ENCODE measurements at places on chromosomes 4 and X.
A peak's percentile ranks its signal among the peaks of the same experiment; 100 is the strongest.

- no peak for DNase-seq
Measured at GRCh38 chr4:26837993-26838842, 22.4 kb upstream of the STIM2 start.

DNA sequence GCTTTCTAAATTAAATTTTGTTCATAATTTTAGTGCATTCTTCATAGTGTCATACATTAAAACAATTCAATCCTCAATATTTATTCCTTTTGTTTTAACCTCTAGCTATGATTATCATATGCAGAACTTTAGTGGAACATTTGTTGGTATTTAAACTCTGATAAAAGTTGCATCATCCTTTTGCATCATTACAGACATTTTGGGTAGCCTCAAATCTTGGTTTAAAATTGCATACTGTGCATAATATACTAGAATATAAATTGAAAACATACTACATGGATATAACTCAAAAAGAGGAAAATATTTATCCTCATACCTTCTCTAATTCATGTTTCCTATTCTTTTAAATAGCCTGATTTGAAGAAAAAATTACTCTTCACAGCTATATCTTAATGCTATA is 97.3 kb upstream of the NAP1L5 start:
- DNase-seq, result no peak

DNA sequence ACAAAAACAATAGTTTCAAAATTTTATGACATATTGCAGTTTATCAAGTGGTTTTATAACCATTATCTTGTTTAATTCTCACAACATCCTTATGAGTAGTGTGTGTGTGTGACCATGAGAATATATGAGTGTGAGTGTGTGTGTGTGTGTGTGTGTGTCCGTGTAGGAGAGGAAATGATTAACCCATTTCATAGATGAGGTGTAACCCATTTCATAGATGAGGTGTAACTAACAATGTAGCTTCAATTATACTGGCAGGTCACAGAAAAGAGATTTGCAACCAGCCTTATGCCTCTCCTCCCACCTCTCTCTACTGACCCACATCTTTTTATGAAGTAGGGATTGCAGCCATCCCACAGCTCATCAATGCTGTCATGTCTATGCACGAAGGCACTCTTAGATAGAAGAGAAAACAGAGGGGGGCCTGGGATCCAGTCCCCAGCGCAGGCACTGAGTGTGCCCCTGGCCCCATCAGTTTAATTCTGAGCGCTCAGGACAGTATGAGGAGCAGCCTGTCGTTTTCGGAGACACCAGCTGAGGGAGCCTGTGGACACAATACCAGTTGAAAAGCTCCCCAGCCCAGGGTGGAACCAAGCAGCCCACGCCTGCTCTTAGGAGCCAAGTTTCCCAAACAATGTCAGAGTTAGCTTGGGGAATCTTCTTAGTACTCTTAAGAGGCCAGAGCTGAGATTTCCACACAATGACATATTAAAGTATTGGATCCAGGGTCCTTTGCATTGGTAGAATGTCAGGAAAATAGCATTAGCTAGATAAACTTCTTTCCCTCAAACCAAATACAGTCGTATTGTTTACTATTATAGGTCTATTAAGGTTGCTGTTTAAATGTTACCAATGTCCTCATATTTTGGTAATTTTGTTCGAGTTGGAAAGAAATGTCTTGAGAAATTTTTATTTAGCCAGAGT is 88.6 kb downstream of the PALLD start:
- peak; percentile 93 for DNase-seq

DNA sequence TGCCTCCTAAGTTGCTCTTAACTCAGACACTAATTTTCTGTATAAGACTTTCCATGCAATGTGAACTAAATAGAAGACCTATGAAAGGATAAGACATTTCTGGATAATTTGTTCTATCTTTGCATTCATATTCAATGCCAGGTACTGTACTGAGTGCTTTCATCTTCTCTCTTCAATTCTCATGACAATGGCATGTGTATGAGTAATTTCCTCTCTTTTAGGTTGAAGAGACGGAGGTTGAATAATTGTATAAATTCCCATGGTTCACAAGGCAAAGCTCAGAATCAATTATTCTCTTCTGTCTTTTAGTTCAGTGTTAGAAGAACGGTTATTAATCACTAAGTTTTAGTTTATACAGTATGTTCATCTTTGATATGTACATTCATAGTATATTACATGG is 29.3 kb upstream of the CFAP299 start:
- DNase-seq, result no peak

- no peak for DNase-seq
Measured at GRCh38 chr4:157607996-157608395, 387.5 kb downstream of the GRIA2 start.

DNA sequence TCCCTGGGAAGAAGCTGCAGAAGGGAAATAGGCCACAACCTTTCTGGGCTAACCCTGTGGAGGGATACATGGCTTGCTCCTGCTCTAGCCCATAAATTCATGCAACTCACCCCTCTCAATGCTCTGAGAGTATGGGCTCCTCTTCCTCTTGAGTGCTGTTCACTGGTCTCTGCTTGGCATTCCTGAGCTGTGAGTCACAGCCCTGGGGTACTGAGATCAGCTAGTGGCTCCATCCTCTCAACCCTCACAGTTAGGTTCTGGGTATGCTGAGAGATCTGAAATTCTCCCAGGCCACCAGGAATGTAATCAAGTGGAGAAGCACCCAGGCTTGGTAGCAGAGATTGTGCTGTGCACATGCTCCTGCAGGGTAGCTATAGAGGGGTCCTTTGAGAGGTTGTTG is 60.6 kb upstream of the SPANXN2 start:
- DNase-seq, result no peak

GRCh38 chr4:74529284-74530041 is 84.5 kb downstream of the AREG start:
- no peak for DNase-seq

DNA sequence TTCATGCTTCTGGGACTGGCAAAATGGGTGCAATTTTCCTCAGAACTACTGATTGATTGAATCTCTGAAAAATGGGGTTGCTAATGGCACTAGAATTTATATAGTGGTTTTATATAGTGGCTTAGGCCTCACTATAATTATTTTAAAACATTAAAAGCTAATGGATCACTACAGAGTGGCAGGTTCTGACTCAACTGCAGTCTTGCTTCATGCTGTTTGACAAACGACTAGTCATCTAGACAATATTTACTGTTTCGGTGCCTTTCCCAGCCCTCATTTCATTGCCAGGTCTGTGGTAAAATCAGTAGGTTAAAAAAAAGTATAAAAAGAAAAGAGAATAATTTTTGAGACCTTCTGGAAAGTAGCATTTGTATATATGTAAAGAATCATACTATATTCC is 352.8 kb upstream of the ATOH1 start:
- DNase-seq, result no peak

DNA sequence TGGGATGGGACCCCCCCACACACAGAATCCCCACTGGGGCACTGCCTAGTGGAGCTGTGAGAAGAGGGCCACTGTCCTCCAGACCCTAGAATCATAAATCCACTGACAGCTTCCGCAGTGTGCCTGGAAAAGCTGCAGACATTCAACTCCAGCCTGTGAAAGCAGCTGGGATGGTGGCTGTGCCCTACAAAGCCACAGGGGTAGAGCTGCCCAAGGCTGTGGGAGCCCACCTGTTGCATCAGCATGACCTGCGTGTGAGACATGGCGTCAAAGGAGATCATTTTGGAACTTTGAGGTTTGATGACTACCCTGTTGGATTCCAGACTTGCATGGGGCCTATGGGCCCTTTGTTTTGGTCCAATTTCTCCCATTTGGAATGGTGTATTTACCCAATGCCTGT is 22.3 kb downstream of the AIMP1 start:
- no peak for DNase-seq

- DNase-seq, result no peak
Measured at GRCh38 chr4:73721435-73721834, 18.9 kb upstream of the CXCL8 start.

DNA sequence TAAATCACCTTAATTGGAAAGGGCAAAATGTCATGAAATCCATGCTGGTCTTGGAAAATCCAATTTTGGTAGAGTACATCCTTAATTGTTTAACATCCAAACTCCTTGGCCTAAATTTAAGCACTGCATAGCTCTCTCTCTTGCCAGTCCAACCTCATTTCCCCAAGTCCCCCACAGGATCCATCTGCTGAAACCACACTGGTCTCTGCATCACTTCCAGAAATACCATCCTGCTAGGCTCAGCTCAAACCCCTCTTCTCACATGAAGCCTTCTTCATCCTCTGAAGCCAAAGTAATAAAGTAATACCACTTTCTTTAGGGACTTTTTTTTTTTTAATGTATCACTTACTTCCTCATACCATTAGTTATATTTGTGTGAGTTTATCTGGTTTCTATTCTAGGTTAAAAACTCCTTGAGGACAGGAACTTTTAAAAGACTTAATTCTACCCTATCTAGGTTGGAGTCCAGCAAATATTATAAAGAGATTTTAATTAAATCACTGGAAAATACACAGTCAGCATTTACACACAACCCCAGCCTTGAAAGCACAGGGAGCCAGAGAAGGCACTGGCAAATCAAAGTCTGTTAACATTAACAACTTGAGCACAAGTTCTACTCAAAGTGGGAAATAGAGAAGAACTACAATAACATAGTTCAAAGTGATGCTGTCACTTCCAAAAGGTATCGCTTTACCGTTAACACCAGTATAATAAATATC is 16.7 kb upstream of the KLF3 start:
- DNase-seq, result no peak

GRCh38 chr4:78520808-78521226 is 30.8 kb upstream of the ANXA3 start:
- DNase-seq, result no peak

DNA sequence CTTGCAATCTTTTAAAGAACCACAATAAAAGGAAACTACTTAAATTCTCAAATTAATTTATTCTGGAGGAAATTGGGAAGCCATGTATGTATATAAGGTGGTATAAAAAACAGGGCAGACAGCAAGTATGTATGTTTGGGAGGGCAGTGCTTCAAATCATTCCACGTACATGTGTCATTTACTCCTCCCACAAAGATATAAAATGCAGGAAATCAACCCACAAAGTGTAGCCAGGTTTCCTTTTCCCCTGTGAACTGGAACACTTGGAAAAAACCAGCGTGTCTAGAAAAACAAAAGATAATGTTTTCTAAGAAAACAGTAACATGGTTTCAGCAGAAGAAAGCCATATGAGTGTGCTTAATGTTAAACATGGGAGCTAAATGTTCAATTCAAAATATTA is 156.7 kb upstream of the FAM47A start:
- no peak for DNase-seq

DNA sequence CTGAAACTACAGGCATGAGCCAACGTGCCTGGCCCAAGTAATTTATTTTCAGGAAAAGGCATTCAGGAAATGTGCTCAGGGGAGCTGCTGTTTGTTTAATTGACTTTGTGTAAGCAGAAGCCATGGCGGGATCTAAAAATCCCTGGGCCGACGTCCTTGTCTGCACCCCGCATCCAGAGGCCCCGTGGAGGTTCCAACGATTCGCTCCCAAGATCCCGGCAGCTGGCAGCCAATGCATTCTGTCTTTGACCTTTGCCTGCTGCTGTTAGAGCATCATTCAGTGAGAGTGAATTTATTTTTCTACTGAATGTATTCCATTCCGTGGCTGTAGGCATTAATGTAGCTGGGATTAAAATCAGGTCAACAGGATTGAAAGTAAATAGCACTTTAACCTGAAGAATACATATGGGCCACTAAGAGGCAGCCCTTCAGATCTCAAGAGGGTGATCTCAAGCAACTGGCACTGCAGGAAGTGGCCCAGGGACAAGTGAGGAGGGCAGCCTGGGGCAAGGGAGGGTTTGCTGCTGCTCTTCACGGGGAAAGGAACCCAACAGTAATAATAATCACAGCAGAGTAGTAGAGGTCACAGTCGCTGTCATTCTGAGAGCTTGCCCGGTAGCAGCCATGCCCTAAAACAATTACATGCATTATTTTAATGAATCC is 75.2 kb downstream of the PSAPL1 start:
- DNase-seq, result no peak

- DNase-seq, result no peak
Measured at GRCh38 chr4:48654015-48654664, 125.9 kb downstream of the FRYL start.

DNA sequence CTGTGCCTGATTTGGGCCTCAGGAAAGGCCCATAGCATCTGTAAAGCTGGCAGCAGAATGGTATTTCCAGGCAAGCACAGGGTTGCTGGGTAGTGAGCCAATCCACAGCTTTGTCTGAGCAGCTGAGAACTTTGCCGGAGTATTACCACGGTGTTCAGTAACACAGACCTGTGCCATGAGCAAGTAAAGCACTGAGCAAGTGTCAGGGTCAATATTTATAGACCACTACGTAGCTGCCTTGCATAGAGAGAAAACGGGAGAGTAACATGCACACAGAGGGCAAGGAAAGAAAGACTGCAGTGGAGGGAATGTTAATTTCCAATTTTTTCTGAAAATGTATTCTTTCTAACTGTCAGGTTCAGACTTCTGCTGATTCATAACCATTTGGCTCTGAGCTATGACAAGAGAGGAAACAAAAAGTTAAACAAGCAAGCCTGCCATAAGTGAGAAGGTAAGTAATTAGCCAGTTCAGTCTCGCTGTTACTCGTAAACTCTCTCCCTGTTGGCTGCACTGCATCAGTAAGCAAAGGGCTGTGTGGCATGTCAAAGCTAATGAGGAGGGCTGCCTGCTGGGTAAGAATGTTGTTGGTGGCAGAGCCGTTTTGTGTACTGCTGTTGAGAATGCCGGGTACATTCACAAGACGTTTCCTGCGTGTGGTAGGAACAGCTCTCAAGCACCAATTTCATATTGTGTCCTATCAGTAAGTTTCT is 238.1 kb downstream of the BMPR1B start:
- DNase-seq, result no peak

DNA sequence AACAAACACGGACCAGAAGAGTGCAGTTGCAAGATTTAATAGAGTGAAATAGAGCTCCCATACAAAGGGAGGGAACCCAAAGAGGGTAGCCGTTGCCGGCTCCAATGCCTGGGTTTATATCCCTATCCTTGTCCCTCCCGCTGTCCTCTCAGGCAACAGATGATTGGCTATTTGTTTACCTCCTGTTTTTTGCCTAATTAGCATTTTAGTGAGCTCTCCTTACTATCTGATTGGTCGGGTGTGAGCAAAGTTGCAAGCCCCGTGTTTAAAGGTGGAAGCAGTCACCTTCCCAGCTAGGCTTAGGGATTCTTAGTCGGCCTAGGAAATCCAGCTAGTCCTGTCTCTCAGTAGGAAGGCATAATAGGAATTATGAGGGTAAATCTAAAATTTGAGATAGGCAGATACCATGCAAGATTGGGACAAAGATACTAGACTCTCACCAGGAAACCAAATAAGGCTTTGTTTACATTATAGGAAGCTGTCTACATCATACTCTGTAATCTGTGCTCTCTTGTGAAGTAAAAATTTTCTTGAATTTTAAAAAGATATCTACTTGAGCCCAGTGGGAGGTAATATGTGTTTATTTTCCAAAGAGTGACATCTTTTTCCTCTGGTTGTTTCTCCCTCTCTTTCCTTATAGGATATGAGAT is 65.9 kb downstream of the ATP10D start:
- DNase-seq, result no peak

DNA sequence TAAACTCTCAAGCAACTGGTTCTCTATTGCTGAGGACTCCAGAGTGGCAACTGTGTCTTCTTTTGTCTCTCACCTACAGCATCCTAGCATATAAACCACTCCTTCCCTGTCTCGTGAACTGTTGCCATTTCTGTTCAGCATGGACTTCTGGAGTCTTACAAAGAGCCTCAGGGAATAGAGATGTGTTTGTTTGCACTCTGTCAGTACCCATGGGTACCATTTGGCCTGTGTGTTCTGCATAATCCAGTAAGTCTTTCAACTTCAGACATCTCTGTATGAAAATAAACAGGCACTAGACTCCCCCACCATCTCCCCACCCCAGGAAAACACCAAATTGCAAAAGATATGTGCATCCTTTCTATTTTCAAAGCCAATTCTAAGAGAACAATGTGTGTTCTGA is 1351.6 kb upstream of the PABPC4L start:
- no peak for DNase-seq

GRCh38 chr4:170128219-170128804 is 38.6 kb upstream of the AADAT start:
- no peak for DNase-seq
